Brain pericyte (primary cell): ENCODE measurements at places on chromosomes 4 and X.

- no peak for DNase-seq
These were observed 16.5 kb downstream of the MCF2 start for GRCh38 chrX:139691493-139691842.

DNA sequence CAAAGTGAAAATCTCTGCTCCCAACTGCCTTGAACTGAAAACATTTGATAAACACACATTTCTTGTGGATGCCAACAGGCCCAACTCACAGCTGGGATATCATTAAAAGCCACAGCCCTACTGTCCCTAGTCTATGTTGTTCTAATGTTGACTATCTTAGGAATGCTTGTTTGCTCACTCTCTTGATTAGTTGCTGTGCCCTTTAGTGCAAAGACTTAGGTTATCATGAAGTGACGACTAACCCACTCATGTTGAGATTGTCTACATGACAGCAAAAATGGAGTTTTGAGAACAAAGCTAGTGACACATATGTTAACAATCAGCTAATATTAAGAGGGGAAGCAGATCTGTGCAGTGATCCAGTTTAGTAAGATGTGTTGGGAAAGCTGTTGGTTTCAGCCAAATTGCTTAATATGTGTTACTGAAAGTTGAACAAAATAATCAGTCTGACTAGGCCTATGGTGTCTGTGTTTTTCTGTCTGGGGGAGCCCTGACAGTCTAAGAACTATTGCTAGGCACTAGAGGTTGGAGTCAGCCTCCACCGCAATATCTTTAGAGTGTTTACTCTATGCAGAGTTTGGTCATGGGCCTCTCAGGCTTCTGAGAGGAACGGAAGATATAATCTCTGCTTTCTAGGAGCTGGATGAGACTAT, 125.5 kb downstream of the ATG4A start:
- no peak for DNase-seq

- no peak for DNase-seq
These were observed 459.6 kb downstream of the AFF2 start for GRCh38 chrX:148960060-148960459.

- DNase-seq, result no peak
These were observed 3.1 kb downstream of the DCAF16 start for GRCh38 chr4:17807446-17807845.

DNA sequence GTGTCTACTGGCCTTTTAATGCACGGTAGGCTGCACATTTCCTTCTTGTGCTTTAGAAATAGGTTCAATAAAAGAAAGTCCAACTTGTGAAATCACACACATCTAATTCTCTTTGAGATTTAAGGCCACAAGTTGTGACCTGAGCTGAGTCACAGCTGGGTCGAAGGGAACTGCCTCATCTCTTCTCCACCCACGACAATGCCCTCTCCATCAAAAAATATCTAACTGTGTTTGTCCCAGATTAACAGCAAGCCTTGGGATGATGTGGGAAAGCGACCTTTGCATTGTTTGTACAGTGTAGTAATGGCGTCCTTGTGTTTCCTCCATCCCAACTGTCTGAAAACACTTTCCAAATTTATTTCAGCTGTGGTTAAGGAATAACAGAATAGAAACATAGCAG, 168.9 kb downstream of the AMELX start:
- DNase-seq, result no peak

DNA sequence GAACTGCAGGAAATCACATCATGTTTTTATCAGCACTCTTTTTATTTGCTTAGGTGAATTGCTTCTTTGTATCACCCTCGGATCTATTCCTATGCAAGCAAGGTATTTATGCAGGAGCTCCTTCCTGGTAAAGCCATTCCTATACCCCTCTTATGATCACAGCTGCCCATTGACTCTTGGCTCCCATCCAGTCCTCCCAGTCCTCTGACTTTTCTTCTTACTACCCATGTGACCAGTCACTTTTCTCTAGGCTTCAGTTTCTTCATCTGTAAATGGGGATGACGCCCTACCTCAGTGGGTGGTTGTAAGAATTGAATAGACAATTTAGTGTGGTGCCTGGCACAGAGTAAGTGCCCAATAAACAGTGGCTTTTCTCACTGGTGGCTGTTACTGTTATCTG, 144.9 kb downstream of the FHIP1A start:
- DNase-seq, result no peak

GRCh38 chrX:54945224-54945623, 24.6 kb downstream of the TRO start:
- no peak for DNase-seq

DNA sequence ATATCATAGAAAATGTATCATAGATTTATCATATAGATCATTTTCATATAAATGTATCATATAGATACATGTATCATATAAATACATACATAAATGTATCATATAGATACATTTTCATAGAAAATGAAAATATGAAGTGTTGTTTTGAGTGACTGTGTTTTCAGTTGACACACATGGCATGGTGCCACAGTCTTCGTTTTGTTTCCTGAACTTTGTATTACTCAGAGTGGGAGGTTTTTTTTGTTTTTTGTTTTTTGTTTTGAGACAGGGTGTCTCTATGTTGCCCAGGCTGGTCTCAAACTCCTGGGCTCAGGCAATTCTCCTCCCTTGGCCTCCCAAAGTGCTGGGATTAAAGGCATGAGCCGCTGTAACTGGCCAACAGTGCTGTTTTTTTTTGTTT, 3.9 kb downstream of the RBM10 start:
- DNase-seq, result no peak

DNA sequence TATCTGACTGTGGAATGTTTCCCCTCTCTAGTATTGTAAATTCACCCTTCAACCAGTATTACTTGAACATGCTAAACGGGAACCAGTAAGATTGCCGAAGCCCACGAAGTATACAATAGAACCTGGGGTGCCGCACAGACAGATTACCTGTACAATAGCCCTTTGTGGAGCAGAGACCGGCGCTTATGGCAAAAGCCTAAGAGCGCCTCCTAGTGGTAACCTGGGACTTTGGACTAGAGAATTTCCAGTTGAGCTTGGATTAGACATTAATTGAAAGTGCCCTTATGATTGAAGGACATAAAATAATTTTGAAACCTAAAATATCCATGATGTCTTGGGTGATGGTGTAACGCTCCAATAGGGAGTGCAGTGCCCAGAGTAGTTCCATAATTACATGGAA, 14.1 kb downstream of the ZNF157 start:
- DNase-seq, result no peak

DNA sequence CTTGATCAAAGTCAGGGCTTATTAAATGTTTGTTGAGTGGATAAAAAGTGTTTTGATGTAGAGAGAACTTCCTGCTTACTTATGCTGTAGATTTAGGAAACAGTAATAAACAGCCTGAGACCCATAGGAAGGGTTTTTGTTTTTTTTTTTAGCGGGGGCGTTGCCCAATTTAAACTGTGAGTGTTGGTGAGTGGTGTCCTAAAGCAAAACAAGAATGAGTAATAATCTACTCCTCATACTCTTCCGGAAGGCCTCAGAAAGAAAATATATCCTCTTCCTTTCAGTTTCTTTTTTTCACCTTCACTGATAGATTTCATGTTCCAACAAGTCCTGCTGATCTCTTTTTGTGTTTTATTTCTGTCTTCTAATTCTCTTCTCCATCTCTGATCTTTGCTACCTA, 104.4 kb upstream of the SCML1 start:
- no peak for DNase-seq

- DNase-seq, result no peak
These were observed 13.9 kb upstream of the GTPBP6 start for GRCh38 chrX:332496-332860.

DNA sequence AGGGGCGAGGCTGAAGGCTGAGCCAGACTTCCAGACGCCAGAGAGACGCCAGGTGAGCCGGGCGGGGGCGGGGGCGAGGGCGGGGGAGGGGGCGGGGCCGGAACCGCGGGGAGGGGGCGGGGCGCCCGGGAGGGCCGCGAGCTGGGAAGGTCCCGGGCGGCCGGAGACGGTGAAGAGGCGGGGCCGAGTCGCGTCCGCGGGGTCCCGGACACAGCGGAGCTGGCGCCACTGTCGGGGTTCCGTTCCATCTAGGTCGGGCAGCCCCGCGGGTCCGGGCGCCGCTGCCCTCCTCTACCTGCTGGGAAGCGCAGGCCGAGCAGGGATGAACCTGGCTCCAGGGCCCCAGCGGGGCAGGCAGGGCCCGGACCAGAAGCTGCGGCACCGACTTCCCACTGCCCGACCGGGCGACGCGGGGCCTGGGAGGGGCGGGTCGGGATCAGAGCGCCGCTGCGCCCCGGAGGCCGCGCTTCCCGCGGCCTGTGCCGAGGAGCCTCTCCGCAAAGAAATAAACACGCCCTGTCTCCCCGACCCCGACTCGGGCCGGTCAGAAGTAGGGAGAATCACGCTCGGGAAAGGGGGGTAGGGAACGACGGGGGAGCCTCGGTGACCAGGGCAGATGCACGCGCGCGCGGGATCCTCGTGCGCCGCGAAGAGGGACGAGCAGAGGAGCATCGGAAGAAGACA, 10.6 kb downstream of the HMX1 start:
- DNase-seq, result no peak

GRCh38 chr4:7375427-7375826, 59.3 kb downstream of the PSAPL1 start:
- no peak for DNase-seq

- no peak for DNase-seq
These were observed 29.7 kb downstream of the EREG start for GRCh38 chr4:74394476-74395136.

GRCh38 chrX:103927633-103928032, 34.8 kb upstream of the TMSB15B start:
- DNase-seq, result no peak

GRCh38 chr4:25585901-25586523, 69.6 kb upstream of the SLC34A2 start:
- DNase-seq, result no peak

GRCh38 chr4:158850371-158850770, 81.5 kb downstream of the FNIP2 start:
- DNase-seq, result no peak

DNA sequence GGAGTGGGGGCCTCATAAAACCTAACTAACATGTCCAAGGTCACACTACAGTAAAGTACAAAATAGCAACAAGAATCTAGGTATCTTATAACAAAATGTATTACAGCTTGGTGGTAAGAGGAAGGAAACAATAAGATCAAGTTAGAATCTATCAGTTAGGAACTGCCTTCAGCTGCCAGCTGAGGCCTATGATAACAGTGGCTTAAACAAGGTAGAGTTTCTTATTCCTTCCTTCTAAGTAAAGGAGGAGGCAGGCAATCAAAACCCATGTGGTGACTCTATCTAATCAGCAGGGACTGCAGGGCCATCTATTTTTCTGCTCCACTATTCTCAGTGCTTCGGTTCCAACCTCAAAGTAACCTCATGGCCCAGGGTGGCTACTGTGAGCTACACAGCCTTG, 10.9 kb downstream of the SH3D19 start:
- no peak for DNase-seq

GRCh38 chr4:55633903-55634302, 2.2 kb downstream of the NMU start:
- no peak for DNase-seq

DNA sequence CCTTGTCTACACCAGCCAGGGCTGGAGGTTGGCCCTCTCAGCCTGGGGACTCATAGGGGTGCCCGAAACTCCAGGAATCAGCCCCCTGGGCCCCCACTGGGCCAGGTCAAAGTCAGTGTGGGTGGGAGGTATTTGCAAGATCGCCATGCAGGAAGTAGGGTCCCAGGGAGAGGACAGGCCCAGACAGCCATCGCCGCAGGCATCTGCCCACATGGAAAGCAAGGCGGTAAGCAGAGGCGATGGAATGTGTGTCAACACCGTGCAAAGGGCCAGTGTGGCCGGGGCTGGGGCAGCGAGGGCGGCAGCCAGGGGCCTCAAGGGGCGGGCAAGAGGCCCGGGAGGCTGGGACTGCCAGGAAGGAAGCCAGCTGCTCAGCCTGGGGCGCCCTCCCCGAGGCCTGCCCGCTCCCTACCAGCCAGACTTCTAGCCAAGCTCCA, 19.3 kb upstream of the DUSP9 start:
- DNase-seq, result no peak

GRCh38 chrX:130716781-130717413, 186.1 kb downstream of the ENOX2 start:
- DNase-seq, result no peak

DNA sequence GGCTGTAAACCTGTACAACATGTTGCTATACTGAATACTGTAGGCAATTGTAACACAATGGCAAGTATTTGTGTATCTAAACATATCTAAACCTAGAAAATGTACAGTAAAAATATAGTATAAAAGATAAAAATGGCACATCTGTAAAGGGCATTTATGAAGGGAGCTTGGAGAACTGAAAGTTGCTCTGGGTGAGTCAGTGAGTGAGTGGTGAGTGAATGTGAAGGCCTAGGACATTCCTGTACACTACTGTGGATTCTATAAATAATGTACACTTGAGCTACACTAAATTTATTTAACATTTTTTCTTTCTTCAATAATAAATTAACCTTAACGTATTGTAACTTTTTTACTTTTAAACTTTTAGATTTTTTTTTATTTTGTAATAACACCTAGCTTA, 5.0 kb upstream of the SHROOM4 start:
- no peak for DNase-seq

GRCh38 chrX:20968996-20969395, 405.2 kb upstream of the CNKSR2 start:
- no peak for DNase-seq

DNA sequence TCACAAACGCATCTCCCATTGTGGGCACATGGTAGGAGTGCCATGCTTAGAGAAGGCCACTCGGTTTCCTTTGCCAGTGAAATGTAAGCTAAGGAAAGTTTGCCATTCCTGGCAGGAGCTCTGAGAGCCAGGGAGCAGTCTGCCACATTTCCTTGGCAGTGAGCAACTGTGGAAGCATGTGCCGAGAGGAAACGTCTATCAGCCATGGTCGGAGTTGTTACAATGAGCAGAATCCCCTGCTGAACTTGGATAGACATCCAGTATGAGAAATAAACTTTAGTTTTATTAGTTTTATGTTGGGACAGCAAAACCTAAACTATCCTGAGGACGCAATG, 51.1 kb downstream of the ENOPH1 start:
- no peak for DNase-seq

DNA sequence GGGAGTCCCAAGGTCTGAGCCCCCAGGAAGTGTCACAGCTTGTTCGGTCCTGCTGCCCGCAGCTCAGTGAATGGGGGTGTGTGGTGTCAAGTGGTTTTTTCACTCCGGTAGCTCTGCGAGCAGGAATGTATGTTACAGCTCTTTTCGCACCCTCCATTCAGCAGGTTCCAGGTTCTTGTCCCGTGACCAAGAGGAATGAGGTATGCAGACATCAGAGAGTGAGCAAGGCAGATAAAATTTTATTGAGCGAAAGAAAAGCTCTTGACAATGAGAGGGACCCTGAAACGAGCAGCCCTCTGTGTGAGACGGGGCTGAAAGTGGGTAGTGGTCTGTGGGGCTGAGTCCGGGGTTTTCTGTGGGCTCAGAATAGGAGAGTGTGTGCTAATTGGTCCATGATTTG, 31.5 kb downstream of the UCHL1 start:
- DNase-seq, result no peak

- no peak for DNase-seq
These were observed 457 bp downstream of the TFE3 start for GRCh38 chrX:49042581-49043219.

GRCh38 chr4:124564121-124564520, 148.4 kb downstream of the ANKRD50 start:
- DNase-seq, result peak; percentile 68

- DNase-seq, result no peak
These were observed 127.9 kb downstream of the ZNF330 start for GRCh38 chr4:141348573-141348972.
